ENCODE measurements at places on chromosomes 1 and 21.

- DNase-seq = no peak
These were observed 156.7 kb upstream of the NEGR1 start for GRCh38 chr1:72439036-72439435.

DNA sequence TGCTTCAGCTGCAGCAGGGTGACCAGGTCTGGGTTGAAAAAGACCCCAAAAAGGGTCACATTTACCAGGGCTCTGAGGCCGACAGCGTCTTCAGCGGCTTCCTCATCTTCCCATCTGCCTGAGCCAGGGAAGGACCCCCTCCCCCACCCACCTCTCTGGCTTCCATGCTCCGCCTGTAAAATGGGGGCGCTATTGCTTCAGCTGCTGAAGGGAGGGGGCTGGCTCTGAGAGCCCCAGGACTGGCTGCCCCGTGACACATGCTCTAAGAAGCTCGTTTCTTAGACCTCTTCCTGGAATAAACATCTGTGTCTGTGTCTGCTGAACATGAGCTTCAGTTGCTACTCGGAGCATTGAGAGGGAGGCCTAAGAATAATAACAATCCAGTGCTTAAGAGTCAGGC is 2.9 kb downstream of the C1QA start:
- no peak for DNase-seq

- no peak for DNase-seq
These were observed 3.8 kb downstream of the CCN1 start for GRCh38 chr1:85584264-85584781.

DNA sequence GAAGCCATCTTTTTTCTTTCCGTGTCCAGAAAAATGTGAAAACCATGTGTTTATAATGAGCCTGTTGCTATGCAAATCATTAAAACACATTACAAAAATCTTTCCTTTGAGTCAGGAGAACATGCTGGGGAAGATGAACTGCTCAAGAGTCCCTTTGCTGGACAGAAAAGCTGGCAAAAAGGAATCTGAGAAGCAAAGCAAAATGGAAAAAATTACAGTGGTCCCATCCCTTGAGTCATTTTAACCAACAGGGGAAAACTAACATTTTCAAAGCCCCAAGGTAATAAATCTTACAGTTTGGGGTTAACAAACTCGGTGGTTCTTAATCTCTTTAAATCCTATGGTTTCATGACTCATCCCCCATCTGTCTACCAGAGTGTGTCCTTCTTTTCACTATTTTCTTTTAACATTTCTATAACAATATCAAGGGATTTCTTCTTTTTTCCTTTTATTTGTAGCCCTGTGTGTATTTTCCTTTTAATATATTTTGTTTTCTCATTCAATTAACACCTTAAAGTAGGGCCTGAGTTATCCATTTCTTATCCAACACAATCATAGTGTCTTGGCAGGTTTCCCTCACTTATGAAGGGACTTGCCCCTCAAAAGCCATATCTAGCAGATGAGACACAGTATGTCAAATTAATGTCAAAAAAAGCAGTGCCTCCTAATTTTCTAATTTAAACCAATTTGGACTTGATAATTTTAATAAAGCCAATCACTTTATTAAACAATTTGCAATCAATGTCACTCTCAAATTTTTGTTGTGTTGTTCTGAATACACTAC is 105.4 kb downstream of the PTPN14 start:
- DNase-seq = no peak
